EL (cell line): ENCODE measurements at places on chromosomes 3 and 15.

DNA sequence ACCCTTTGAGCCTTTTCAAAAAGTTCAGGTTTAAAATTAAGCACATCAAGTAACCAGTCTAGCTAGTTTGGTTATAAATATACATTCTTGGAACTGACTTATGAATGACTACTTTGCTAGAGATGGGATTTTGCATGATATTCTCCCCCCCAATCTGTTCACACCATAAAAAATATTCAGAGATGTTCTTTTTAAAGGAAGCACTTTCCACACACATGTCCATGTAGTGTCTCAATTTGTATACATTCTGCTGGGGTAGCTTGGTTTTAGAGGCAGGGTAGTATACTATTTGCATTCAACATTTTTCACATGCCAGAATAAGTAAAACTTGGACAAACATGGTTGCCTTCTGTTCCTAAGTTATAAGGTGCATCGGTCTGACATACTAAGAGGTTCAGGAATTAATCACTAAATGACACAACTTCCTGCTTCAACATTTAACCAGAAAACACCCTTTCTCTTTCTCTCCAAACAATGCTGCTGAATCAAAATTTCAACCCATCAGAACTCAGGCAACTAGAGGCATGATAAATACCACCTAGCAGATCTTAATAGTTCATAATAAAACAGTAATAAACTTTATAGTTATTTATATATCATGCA lies 57.0 kb downstream of the SUMF1 start:
- no peak for DNase-seq

DNA sequence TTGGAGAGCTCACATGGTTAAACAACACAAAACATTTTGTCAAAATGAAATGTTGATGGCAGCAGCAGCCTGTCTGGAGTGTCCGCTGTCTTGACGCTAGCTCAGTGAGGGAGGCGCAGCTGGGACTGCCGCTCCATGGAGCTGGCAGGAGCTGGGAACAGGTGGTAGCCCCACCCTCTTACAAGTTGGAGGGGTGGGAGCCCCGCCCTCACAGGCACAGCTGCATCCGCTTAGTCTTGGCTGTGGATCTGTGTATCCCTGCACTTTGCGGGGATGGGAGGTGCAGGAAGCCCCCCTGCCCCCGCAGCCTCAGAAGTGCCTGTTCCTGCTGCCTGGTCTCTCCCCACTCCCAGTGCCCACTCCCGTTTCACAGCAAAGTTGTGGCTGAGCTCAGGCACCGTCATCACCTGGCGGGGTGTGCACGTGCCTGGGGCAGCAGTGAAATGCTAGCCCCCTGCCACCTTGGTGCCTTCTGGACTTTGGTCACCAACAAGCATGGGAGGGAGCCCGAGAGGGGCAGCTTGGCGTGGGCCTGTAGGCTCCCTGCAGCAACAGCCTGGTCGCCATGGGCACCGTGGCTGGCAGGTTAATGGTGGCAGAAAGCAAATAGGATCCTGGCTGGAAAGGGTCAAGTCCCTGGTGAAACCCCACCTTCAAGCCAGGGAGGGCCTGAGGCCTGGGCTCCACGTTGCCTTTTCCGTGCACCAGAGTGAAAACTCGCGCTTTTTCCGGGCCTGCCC lies 53.8 kb upstream of the CADM2 start:
- no peak for DNase-seq

DNA sequence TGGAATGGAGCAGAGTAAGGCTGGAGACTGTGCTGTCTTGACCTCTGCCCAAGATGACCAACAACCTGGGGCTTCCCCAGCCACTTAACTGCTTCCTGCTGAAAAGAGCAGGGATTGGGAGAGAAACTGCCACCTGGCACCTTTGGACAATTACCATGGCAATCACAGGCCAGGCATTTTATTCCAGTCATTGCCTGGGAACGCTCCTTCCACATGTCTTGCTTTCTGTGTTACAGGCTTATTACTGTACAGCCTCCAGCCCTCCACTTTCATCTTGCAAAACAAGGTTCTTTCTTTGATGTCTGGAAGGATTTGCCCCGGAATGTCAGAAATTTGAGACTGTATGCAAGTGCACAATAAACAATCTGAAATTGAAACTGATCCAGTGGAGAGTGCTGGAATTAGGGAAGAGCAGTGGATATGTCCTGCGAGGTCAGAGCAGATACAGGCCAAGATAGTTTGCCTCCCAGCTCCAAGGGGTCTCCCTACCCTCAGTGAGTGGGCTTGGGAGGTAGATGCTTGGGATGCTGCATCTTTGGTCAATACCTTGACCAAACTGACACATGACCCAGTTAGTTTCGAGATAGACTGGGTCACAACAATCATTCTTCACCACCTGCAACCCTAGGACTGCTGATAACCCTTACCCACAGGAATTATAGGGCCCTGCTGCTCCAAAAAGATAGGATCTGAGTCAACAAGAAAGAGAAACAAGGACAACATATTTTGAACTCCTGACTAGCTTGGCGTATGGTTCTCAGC lies 2.7 kb downstream of the PPP1R14D start:
- DNase-seq = peak; percentile 27

GRCh38 chr15:38187630-38188313 lies 64.9 kb upstream of the SPRED1 start:
- no peak for DNase-seq

- DNase-seq = peak; percentile 84
Observed at GRCh38 chr3:135896613-135897012, 68.9 kb upstream of the PPP2R3A start.

DNA sequence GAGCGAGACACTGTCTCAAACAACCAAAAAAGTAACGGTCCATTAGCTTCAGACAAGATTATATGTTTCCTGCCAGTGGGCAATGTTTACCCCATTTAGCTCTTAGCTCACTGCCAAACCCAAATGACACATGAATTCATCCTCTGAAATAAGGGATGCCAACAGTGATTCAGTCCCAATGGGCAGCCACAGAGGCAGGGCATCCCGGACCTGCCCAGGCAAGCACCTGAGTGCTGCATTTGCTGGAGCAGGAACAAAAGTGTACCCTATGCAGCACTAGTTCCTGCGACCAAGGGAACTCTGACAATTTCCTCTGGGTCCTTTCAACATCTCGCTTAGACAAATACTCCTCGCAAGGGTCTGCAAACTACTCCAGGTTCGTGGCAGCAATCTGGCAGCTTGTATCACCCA lies 8.0 kb downstream of the IP6K2 start:
- DNase-seq = no peak

DNA sequence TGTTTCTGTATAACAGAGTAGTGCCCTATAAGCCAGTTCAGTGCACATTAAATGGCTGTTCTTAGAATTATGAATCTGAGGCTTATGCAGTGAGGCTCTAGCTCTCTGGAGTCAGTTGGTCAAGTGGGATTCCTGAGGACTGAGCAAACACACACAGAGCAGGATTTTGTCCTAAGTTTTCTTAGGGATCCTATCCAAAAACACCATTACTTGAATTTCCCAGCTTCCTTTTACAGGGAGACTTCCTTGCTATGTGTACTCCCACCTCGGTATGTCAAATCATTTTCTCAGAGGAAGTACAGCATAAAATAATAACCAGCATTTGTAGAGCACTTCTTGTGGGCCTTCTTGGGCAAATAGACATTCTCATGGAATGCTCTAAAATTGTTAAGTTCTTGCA lies 63.1 kb upstream of the GOLGA6B start:
- peak; percentile 53 for DNase-seq

GRCh38 chr3:82224661-82225060 lies 463.2 kb upstream of the GBE1 start:
- no peak for DNase-seq

DNA sequence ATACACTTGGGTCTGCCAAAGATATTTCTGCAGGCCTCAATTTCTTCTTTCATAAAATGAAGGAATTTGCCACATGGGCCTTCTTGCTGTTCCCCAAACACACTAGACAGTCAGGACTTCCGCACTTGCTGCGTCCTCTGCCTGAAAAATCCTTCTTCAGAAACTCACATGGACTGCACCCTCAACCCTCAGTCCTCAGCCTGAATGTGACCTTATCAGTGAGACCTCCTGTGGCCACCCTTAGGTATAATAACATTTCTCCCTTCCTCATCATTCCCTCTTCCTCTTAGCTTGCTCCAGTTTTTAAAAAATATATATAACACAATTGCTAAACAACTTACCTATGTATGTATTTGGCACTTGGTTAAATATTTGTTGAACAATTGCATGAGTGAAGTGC lies 257.5 kb downstream of the MFSD1 start:
- DNase-seq = no peak

- no peak for DNase-seq
Observed at GRCh38 chr3:38544926-38545325, 48.8 kb downstream of the EXOG start.

DNA sequence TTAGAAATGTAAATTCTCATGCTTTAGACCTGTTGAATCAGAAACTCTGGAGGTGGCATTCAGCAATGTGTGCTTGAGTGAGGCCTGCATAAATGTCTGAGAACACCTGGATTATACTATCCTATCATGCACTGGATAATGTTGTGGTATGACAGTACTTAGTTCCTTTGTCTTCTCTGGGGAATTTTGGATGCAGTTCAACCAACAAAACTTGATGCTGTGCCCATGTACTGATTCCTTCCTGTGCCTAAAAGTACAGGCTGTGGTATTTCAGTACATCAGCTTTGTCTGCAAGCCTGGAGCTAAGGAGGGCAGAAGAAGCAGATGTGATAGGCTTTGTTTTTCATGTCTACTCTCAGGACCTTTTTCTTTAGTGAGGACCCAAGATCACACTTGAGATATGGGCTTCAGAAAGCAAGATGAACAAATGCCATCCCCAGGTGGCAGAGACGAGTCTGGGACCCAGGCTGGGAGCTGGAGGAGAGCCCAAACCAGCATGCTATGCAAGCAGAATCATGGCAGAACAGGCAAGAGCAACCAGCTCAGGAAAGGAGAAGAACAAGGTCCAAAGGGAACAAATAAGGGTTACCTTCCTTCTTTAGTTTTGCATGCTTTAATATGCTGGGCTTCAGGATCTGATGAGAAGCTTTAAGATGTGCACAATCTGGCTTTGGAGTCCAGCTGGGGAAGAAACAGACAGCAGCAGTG lies 124.7 kb downstream of the MYRIP start:
- no peak for DNase-seq

- DNase-seq = no peak
Observed at GRCh38 chr3:128287216-128287615, 133.9 kb downstream of the EEFSEC start.

DNA sequence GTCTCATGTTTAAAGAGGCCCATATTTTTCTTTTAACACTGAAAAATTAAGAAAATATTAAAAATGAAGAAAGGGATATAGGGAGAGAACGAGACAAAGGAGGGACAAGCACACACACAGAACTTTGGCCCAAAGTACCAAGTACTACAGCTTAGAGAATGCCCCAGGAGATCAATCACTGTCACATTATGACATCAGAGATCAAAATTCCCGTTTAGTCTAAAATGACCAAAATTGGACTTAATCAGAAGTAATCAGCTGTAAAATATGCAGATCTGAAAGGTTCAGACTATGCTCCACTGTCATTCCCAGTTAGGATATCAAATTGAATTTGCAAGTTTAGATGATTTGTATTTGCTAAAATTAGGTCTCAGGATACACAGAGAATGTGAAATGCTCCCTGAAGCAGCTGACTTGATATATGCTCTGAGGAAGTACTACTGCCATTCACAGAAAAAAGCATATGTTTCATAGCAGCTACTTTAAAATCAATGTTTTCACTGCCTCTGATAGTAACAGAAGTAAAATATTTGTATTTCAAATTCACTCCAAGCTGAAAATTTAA lies 123.0 kb downstream of the PEAK1 start:
- no peak for DNase-seq

DNA sequence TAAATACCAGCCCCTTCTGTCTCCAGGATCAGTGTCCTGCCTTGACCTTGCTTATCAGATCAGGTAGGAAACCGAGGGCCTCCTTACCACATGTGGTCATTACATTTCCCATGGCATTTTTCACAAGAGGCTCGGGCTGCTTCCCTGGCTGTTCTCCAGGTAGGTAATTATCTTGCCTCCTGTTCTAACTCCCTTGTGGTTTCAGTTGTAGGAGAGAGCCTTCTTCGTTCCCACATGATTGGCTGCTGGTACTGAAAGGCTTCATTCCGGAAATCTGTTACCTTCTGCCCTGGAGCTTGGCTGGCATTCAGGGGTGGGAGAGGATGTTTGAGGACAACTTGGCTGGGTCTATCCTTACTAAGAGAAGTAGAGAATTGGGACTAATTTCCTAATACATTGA lies 46.8 kb upstream of the RORA start:
- no peak for DNase-seq

GRCh38 chr3:126480206-126480605 lies 4.5 kb upstream of the ZXDC start:
- DNase-seq = no peak

- DNase-seq = no peak
Observed at GRCh38 chr3:40631341-40631995, 106.7 kb downstream of the ZNF621 start.

- DNase-seq = no peak
Observed at GRCh38 chr15:85383470-85384148, 3.2 kb downstream of the AKAP13 start.

DNA sequence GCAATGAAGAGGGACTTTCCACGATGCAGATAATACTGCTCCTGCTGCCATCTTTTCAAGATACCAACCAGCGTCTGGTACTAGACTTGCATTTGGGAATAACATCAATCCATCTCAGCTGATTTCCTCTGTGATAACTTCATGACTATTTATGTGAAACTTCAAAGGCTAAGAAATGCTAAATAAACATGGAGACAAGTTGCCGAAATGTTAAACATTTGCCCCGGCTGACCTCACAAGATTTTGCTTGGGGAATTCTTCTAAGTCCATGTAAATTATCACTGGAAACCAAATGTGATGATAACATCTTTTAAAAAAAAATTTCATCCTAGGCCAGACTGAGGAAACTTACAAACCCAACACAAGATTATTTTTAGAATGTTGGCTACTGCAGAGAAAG lies 185.8 kb upstream of the PRICKLE2 start:
- DNase-seq = no peak

- no peak for DNase-seq
Observed at GRCh38 chr15:59194639-59195325, 11.9 kb upstream of the LDHAL6B start.

GRCh38 chr3:9969632-9970019 lies 17.0 kb downstream of the EMC3 start:
- DNase-seq = no peak

- DNase-seq = no peak
Observed at GRCh38 chr3:26279091-26279490, 343.5 kb upstream of the LRRC3B start.

- no peak for DNase-seq
Observed at GRCh38 chr3:126026761-126027160, 57.2 kb downstream of the SLC41A3 start.

GRCh38 chr3:148975248-148975647 lies 16.1 kb upstream of the GYG1 start:
- DNase-seq = no peak

DNA sequence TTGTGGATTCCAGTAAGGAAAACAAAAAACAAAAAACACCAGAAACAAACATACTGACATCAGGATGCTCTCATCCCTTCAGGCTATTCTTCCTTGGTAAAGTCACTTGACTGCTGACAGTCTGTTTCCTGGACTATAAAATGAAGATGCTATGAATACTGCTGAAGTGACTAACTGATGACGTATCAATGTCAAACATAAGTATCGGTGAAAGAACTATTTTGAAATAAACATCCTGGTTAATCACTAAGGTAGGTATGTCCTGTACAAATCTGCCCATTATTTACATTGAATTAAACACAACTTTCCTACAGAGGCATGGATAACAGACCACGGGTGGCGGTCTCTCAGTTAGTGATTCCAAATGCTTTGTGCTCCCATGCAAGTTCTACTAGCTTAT lies 45.9 kb downstream of the CHAC1 start:
- DNase-seq = peak; percentile 88

- DNase-seq = no peak
Observed at GRCh38 chr15:66138096-66138783, 115.3 kb downstream of the MEGF11 start.
